ENCODE measurements at places on chromosomes 16 and 17.

DNA sequence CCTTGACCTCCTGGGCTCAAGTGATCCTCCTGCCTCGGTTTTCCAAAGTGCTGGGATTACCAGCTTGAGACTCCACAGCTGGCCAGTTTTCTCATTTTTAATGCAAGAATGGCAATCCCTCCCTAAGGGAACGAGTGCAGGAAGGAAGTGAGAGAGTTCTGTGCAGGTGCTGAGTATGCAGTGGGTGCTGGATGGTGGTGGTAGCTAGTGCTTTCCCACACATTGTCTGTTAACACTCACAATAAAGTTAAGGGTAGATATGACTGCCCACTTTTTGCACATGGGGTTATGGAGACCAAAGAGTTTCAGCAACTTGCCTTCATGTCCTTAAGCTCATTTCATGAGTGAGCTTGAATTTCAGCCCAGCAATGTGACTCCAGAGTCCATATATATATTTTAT lies 18.5 kb downstream of the RGS9 start:
- DNase-seq, result no peak

GRCh38 chr17:33777674-33778073 lies 477.4 kb upstream of the CCL2 start:
- DNase-seq, result no peak

DNA sequence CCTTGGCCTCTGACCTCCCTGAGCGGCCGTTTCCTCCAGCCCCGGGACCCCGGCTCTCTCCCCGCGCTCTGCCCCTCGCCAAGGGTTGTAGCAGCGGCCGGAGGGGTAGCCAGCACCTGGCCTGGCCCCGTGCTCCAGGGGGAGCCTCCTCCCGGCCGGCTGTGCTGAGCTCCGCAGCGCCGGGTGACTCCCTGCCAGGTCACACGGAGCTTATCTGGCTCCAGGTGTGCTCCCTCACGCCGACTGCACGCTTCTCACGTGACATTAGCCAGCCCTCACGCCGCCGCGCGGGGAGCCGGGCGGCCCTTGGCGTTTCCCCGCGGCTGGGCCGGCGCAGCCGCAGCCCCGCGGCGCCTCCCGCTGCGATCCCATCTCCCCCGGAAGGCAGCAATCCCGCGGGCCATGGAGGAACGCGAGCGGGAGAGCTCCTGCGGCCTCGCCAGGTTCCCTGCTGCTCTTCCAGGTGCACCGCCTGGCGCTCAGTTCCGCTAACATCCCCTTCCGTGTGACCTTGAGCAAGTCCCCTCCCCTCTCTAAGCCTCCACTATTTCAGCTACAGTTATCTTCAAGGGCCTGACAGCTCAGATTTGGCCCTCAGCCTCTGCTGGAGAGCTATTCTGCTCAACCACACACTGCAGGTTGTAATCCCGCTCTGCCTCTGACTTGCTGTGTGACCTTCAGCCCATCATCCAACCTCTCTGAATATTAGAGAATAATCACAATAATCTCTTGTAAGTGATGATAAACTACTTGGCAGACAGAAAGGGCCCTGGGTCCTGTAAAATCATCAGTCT lies 3.4 kb downstream of the MYO18A start:
- DNase-seq, result peak; percentile 64

GRCh38 chr16:51756447-51757123 lies 605.5 kb upstream of the SALL1 start:
- no peak for DNase-seq

GRCh38 chr17:71902894-71903506 lies 217.8 kb upstream of the SOX9 start:
- no peak for DNase-seq

Data from AML-193 (cell line).